ENCODE measurements at places on chromosomes 6 and 20.
A peak's percentile ranks its signal among the peaks of the same experiment; 100 is the strongest.

- DNase-seq: peak; percentile 81
Measured at GRCh38 chr6:36197739-36198221, 1.2 kb downstream of the BRPF3 start.

GRCh38 chr6:16437984-16438383, 199.6 kb downstream of the GMPR start:
- no peak for DNase-seq

GRCh38 chr6:14974792-14975470, 270.9 kb upstream of the JARID2 start:
- DNase-seq: no peak

DNA sequence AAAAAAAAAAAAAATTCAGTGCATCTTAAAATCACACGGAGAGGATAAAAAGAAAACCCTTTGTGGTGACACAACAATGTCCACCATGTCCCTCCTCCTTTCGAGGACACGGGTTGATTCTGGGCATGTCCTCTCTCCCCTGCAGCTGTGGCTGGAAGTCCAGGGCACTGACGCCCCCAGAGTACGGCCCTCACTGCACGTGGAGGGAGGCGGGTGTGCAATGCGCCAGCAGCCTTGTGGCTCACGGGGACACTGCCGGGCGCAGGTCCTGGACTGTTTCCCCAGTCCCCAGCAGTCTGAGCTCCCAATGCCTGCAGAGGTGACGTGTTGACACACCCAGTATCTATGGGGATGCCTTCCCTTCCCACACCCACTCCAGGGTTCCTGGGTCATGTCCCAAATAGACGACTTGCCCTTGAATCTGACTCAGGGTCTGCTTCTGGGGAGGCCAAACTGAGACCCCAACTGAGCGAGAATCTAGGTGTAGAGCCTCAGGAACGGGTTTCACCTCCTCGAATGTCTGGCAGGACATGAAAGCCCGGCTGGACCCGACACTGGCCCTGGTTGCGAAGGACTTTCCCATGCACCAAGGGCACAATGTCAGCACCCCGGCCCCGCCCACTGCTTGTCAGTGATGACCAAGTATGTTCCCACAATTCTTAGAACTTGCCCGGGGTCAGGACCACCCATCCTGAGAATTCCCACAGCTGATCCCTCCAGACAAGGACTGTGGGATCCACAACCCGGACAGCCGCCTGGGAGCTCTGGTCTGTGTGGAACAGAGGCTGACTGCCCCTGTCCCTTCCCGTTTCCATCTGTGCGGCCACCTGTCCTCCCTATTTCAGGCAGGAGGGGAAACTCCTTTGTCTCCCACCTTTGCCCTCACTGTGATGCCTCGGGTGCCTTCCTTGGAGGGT, 425.1 kb upstream of the SULF2 start:
- no peak for DNase-seq

DNA sequence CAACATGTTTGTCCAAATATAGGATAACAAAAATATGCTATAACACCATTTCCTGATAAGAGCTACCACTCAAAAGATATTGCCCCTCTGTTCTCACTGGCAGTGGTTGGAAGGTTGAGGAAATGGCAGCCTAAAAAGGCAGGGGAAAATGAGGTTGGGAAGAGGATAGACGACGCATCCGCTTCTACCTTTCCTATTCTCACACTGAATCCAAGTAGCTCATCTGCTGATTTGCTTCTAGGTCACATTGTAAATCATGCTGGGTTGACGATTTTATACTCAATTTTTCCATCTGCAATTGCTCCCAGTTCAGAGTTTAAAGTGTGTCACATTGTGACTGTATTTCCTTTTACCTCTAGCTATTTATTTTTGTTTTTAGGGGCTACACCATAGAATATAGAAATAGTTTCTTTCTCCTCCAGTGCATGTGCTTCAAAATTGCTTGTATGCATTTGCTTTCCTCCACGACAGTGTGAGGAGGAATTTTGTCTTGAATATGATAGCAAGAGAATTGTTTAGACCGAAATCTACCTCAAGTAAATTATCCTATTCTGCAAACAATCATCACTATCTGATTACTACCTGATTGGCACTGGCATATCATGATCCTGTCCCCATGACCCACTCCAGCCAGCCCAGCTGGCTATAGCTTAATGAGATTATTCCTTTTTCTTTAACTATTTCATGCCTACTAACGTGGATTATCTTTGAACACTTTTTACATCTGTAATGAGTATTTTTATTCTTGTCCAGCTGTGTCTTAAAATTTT, 179.6 kb upstream of the RAB32 start:
- no peak for DNase-seq

GRCh38 chr20:10300582-10301446, 82.2 kb downstream of the SNAP25 start:
- DNase-seq: no peak

DNA sequence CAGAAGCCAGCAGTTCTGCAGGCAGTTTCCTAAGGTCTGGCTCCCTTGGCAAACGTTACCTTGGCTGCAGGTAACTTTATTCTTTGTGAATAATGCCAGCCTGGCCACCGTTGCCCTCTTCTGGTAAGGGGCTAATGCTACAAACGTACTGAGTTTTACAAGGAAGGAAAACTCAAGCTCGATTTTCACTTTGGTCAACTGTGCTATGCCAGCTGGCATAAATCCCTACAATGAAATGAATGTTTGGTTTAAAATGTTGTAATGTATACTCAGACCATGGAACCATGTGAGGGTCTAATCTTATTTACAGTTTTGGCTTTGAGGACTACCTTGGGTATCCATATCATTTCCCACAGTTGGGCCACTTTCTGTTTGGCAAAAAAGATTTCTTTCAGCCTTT, 101.4 kb downstream of the SLX4IP start:
- DNase-seq: no peak

DNA sequence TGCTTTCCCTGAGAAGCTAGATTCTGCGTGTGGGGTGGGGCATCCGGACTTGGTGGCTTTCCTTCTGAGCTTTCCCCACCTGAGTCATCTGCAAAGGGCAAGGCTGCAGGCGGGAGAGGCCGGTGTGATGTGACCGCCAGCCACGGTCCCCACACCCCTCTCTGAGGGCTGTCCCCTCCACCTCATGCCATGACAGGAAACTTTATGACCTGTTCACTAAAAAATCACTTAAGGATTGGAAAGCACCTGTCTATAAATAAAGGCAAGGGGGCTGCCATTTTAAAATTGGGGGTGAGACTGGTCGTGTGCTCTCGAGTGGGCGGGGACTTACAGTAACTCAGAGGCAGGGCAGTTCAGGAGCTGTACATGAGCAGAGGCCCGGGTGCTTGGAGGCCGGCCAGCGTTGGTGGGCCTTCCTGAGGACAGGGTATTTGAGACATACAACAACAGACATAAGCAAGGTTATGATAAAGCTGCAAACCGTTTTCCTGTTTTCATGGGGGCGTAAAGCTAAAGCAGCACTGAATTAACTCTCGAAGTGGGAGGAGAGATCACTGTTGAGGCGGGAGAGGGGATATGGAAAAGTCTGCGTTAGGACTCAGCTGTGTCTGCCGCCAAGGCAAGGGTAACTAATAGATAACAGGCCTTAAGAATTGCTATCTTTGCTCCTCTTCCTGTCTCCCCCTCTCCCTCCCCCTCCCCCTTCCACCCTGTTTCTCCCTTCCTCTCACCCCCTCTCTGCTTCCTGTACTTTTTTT, 16.1 kb upstream of the SERPINB1 start:
- DNase-seq: no peak

- peak; percentile 64 for DNase-seq
Measured at GRCh38 chr6:68575765-68576439, 59.2 kb upstream of the ADGRB3 start.

- no peak for DNase-seq
Measured at GRCh38 chr6:17492350-17492749, 99.0 kb downstream of the CAP2 start.

DNA sequence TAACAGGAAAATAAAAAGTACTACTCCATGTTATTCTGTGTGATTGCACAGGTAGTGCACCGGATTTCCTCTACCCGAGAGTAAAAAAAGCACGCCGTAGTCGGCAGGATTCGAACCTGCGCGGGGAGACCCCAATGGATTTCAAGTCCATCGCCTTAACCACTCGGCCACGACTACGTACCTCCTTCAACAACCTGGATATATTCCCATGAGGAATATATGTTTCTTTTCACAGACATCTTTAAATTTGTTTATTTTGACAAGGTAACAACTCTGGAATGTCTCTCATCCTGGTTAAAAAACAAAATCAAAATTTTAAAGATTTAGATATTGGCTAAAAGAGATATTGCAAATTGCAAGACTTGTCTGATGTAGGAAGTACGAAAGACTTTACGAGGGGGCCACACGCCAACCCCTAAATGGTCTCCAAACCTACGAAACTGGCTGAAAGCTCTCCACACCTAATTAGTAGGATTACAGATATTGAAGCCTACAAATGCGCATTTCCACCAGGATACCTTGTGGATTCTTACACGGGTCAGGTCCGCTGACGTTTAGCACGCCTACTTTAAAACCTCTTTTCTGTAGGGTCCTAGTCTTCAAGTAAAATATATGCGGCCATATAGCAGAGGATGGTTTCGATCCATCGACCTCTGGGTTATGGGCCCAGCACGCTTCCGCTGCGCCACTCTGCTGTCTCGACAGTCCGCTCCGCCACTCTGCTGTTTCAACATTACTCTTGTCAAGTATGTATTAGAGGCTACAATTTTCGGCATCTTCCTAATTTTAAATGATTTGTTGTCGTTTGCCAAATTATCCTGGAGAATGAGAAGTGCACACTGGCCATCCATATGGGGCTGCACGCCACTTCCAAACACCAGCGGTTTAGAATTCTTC, 52.2 kb upstream of the BTN3A2 start:
- peak; percentile 59 for DNase-seq

- DNase-seq: no peak
Measured at GRCh38 chr6:117602899-117603588, 733 bp upstream of the GOPC start.

DNA sequence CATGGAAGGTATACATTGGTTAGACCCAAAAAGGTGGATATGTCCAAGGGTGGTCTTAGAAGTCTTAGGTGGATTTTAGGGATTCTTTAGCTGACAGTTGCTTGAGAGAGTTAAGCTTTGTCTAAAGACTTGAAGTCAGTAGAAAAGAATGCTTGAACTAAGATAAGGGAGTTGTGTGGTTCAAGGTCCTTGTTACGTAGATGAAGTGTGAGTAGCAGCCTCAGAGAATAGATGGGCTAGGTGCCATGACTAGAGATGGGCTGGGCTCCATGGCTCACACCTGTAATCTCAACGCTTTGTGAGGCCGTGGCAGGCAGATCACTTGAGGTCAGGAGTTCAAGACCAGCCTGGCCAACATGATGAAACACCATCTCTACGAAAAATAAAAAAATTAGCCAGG, 1.7 kb downstream of the SHLD1 start:
- DNase-seq: no peak
